ENCODE measurements at places on chromosomes 4 and X. TPM values are rescaled to one million over a fixed set of nuclear protein-coding genes. Genes with fewer than 3 reads are reported as not detected.

The HAUS3 gene
- 4.4 TPM for polyA plus RNA-seq

The HTN3 gene
- not detected for polyA plus RNA-seq

The TMPRSS11B gene
- polyA plus RNA-seq, result not detected

The RHOXF2B gene
- not detected for polyA plus RNA-seq

The TLR10 gene
- polyA plus RNA-seq, result not detected

The SUPT20HL1 gene
- polyA plus RNA-seq, result not detected

The TRPC3 gene
- not detected for polyA plus RNA-seq

The SPOCK3 gene
- 0.10 TPM for polyA plus RNA-seq

The PDE6B gene
- 0.77 TPM for polyA plus RNA-seq

The RAB33B gene
- 6.7 TPM for polyA plus RNA-seq

The IBSP gene
- polyA plus RNA-seq, result not detected

The ADRA2C gene
- polyA plus RNA-seq, result 0.06 TPM

The NEXMIF gene
- not detected for polyA plus RNA-seq

The USP11 gene
- polyA plus RNA-seq, result 24.0 TPM

DNA sequence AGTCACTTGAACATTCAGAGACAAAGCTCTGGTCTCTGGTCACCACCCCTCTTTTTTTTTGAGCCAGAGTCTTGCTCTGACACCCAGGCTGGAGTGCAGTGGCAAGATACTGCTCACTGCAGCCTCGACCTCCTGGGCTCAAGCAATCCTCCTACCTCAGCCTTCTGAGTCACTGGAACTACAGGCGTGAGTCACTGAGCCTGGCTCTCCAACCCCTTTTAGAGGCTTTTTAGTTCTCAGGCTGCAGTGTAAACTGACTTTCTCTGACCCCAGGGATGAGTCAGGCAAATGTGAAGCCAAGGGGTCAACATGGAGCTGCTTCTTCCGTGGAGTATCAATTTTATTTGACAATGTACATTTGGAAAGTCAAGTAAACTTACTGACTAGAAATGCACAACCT, 229.2 kb downstream of the PTTG2 start:
- peak; percentile 71 for DNase-seq

- no peak for DNase-seq
Observed at GRCh38 chr4:73615613-73616012, 4.6 kb downstream of the RASSF6 start.

DNA sequence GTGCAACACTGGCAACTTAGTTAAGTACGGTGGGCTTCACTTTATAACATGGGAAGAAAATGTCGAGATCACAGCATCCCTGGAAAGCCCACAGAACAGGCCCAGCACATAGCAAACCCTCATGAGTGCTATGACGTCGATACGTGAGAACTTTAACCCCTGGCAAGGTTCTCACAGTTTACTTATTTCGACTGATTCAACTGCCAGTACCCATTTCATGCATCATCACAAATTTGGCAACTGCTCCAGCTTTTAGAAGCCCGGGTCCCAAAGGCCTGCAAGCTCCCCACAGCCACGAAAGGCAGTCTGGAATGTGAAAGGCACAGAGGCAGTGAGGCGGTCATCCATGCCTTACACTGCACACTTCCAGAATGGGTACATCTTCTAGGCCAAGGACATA, 41.2 kb downstream of the RELL1 start:
- DNase-seq, result no peak

- no peak for DNase-seq
Observed at GRCh38 chr4:183907871-183908683, 3.0 kb downstream of the STOX2 start.

DNA sequence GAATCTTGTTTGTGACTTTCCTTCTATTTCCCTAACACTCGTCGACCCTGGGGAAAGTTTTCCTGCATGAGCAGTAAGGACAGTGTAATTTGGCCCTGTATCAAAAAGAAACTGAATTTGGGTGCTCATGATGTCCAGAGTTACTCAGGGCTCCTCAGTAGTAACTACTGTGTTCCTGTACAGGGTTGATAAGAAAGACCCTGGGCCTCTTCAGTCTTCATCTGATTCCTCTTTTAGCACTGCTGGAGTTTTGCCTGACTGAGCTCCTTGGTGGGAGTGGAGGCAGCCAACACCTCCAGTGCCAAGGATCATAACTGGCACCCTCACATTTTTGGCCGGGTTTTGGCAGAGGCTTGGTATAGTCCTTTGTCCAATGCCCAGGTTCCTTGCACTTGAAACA, 7.1 kb upstream of the AREG start:
- no peak for DNase-seq

DNA sequence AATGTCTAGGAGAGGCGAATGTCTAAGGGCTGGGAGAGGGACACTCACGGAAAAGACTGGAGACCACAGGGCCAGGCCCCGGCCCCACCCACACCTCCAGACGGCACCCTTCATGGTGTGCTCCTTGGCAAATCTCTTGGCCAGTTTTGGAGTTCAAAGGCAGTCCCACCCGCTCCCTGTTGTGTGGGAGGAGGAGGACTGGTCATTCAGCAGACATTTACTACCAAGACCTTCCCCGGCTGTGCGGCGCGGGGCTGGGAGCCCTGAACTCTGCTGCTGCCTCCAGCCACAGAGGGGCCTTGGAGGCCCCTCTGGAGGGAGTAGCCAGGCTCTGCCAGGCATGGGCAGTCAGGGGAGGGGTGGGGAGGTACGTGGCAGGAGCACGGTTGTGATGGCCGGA, 8.7 kb upstream of the TBC1D14 start:
- no peak for DNase-seq

GRCh38 chrX:42567268-42567667, 210.7 kb downstream of the PPP1R2C start:
- no peak for DNase-seq

- peak; percentile 26 for DNase-seq
Observed at GRCh38 chrX:139559383-139560042, 29.0 kb downstream of the F9 start.

GRCh38 chrX:1481636-1482529, 29.2 kb upstream of the ASMTL start:
- DNase-seq, result peak; percentile 67

- no peak for DNase-seq
Observed at GRCh38 chr4:187207931-187208330, 484.3 kb upstream of the FAT1 start.
